ENCODE measurements at places on chromosomes 3 and 15. TPM values are rescaled to one million over a fixed set of nuclear protein-coding genes. Genes with fewer than 3 reads are reported as not detected.
A peak's percentile ranks its signal among the peaks of the same experiment; 100 is the strongest.

GRCh38 chr3:129357616-129358015 lies 70.8 kb downstream of the EFCAB12 start:
- no peak overlapping the region for H3K27ac ChIP-seq
- H3K4me3 ChIP-seq: no peak overlapping the region
- no peak for DNase-seq
- no peaks in the 10 kb centered on the region for H3K27me3 ChIP-seq
- H3K36me3 ChIP-seq: no peaks in the 10 kb centered on the region

DNA sequence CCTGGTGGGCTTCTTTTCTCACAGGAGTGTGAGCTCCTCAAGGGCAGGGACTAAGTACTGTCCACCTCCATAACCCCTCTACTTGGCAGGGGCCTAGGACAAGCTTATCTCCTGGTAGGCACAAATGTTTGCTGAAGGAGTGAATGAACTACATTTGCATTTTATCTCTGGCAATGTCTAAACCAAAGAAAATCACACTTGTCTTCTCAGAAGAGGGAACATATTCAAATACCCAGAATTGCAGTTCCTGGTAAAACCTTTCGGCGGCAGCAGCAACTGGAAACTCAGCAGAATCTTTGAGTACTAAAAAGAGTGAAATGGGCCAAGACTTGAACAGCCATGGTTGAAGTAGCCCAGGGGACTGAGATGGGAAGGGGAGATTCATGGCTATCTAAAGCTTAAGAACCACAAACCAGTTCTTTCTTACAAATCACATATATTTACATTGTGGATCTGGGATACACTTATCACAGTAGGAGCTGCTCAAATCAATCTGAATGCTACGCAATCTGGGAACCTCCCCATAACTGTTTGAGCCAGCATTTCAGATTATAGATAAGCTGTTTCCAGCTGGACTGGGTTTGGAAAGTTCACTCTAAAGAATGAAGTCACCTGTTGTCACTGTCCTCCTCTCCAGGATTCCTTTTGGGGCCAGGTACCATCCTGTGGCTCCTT lies 18.7 kb upstream of the PTPN9 start:
- H3K36me3 ChIP-seq: peaks cover 26% of the 10 kb centered on the region
- no peak overlapping the region for H3K4me3 ChIP-seq
- H3K27ac ChIP-seq: no peak overlapping the region
- DNase-seq: peak; percentile 31
- H3K27me3 ChIP-seq: no peaks in the 10 kb centered on the region
- peaks cover 25% of the 10 kb centered on the region for H3K4me1 ChIP-seq

GRCh38 chr3:120272286-120272685 lies 12.7 kb downstream of the GPR156 start:
- H3K36me3 ChIP-seq: no peaks in the 10 kb centered on the region
- no peaks in the 10 kb centered on the region for H3K27me3 ChIP-seq
- no peaks in the 10 kb centered on the region for H3K4me1 ChIP-seq
- DNase-seq: no peak
- H3K27ac ChIP-seq: no peak overlapping the region

- DNase-seq: no peak
- no peak overlapping the region for H3K4me3 ChIP-seq
- no peak overlapping the region for H3K27ac ChIP-seq
- H3K27me3 ChIP-seq: no peaks in the 10 kb centered on the region
- no peaks in the 10 kb centered on the region for H3K4me1 ChIP-seq
Observed at GRCh38 chr15:68045289-68046265, 8.5 kb upstream of the PIAS1 start.

The EBLN2 gene
- 12.6 TPM for total RNA-seq

The KLHL40 gene
- not detected for total RNA-seq

- H3K36me3 ChIP-seq: no peaks in the 10 kb centered on the region
- H3K27ac ChIP-seq: no peak overlapping the region
- no peak overlapping the region for H3K4me3 ChIP-seq
Observed at GRCh38 chr3:13020159-13020750, 53.0 kb downstream of the IQSEC1 start.

The TRH gene
- total RNA-seq: not detected

- H3K4me1 ChIP-seq: no peaks in the 10 kb centered on the region
- no peak for DNase-seq
- no peaks in the 10 kb centered on the region for H3K36me3 ChIP-seq
Observed at GRCh38 chr15:68020685-68021084, 33.4 kb upstream of the PIAS1 start.

DNA sequence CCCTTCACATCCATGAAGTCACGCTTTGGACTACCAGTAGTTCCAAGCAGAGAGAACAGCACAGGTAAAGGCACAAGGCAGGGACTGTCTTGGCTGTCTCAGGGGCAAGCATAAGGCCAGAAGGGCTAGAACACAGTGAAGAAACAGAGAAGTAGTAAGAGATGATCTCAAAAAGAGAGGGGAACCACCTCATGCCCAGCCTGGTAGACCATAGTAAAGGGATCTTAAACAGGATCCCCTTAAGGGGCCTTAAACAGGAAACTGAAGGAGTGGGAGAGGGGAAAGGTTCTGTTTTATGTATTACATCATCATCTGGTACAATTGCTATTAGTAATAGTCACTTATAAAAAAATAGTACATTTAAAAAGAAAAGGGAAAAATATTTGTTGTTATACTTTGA lies 25.8 kb downstream of the P2RY1 start:
- no peak overlapping the region for H3K27ac ChIP-seq
- no peak overlapping the region for H3K4me3 ChIP-seq
- no peaks in the 10 kb centered on the region for H3K36me3 ChIP-seq
- no peak for DNase-seq

The HHLA2 gene
- total RNA-seq: 0.58 TPM

DNA sequence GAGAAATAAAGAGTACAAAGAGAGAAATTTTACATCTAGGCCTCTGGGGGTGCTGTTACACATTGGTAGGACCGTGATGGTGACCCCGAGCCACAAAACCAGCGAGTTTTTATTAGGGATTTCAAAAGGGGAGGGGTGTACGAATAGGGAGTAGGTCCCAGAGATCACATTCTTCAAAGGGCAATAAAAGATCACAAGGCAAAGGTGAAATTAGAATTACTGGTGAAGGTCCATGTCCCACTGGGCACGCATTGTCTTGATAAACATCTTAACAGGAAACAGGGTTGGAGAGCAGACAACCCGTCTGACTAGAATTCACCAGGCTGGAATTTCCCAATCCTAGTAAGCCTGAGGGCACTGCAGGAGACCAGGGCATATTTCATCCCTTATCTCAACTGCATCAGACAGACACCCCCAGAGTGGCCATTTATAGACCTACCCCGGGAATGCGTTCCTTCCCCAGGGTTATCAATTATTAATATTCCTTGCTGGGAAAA lies 4.3 kb downstream of the IRAK2 start:
- no peaks in the 10 kb centered on the region for H3K27me3 ChIP-seq
- H3K27ac ChIP-seq: no peak overlapping the region
- no peaks in the 10 kb centered on the region for H3K36me3 ChIP-seq
- no peak overlapping the region for H3K4me3 ChIP-seq
- no peak for DNase-seq

GRCh38 chr3:152097120-152097519 lies 171.6 kb upstream of the MBNL1 start:
- H3K4me1 ChIP-seq: no peaks in the 10 kb centered on the region
- DNase-seq: no peak
- H3K4me3 ChIP-seq: no peak overlapping the region
- H3K36me3 ChIP-seq: no peaks in the 10 kb centered on the region

GRCh38 chr3:98599647-98600411 lies 6.4 kb upstream of the CPOX start:
- no peaks in the 10 kb centered on the region for H3K4me1 ChIP-seq
- no peak overlapping the region for H3K4me3 ChIP-seq
- no peaks in the 10 kb centered on the region for H3K27me3 ChIP-seq
- DNase-seq: no peak

The TICRR gene
- 0.14 TPM for total RNA-seq

DNA sequence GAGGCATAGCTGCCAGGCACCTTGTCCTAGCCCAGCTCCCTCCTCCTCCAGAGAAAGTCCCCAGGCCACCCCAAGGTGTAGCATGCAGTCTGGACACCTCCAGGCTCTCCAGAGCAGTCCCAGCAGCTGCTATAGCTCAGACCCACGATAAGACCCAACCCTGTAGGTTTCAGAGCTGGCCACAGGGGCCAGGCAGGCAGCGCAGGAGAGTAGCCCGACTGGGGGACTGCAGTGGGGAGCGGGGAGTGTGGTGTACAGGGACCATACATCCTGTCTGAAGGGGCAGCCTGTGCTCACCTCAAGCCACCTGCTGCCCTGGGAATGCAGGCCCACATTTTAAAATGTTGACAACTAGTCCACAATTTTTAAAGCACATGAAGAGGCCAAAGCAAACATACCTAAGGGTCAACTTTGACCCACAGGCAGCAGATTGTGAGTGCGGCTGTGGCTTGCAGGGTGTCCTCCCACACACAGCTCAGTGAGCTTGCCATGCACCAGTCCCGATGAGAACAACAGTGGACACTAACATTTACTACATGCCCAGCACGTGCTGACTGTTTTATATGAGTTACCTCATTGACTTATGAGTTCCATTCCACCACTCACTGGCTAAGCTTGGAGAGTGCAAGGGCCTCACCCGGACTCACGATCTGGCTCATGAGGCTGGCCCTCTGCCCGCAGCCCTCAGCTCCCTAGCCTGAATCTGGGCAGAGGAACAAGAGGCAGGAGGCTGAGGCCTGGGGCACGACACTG lies 81.4 kb downstream of the DNAJB8 start:
- no peaks in the 10 kb centered on the region for H3K36me3 ChIP-seq
- H3K27ac ChIP-seq: no peak overlapping the region
- no peak overlapping the region for H3K4me3 ChIP-seq

GRCh38 chr3:50345586-50346234 lies at the start of gene ZMYND10:
Gene ZMYND10, minus strand, starts transcription at chr3:50345732. Its CDS starts 153 bp downstream, at chr3:50345579.
- H3K4me3 ChIP-seq: peak within 1 kb of the TSS; percentile 27
- no peaks in the 10 kb centered on the region for H3K27me3 ChIP-seq
- peaks cover 63% of the 10 kb centered on the region for H3K4me1 ChIP-seq
- peaks cover 15% of the 10 kb centered on the region for H3K36me3 ChIP-seq
- H3K27ac ChIP-seq: peak within 1 kb of the TSS; percentile 24

The ITIH1 gene
- not detected for total RNA-seq

DNA sequence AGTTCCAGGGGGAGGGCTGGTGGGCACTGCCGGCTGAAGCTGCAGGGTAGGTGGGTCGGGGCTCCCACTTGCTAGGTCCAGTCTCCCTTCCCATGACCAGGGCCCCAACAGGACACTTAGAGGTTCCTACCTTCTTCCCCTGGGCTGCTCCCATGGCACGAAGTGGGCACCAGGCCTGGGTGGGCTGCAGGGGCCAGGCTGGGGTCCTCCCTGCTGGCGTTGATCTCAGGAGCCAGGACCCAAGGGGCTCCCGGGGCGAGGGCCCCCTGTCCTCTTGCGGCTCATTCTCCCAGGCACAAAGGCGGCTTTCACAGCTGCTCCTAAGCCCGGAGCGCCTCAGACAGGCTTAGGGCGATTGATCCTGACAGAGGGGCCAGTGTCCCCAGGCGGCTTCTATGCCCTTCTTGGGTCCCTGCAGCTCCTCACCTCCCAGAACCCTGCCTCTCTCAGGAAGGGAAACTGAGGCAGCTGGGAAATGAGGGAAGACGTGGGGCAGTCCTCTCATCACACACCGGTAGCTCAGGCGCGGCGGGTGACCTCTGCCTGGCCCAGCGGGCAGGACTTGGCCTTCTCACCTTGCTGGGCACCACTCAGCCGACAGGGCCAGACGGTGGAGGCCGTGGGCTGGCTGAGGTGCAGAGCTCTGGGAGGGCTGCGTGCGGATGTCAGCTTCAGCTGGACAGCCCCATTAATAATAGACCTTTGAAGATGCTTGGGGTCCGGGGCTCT lies 39.6 kb downstream of the FAM3D start:
- H3K27ac ChIP-seq: no peak overlapping the region
- no peaks in the 10 kb centered on the region for H3K4me1 ChIP-seq
- no peaks in the 10 kb centered on the region for H3K36me3 ChIP-seq
- H3K4me3 ChIP-seq: no peak overlapping the region
- no peak for DNase-seq

The CDHR4 gene
- 0.17 TPM for total RNA-seq

DNA sequence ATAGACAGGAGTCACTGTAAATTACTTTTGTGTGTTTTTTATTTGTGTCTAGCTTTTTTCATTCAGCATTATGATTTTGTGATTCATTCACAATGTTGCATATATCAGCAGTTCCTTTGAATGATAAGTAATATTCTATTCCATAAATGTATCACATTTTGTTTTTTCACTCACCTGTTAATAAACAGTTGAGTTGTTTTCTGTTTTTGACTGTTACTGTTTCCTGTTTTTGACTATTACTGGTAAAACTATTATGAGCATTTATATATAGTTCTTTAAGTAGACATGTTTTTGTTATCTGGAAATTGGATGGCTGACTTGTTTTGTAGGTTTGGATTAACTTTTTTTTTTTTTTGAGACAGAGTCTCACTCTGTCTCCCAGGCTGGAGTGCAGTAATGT lies 138.4 kb downstream of the RSRC1 start:
- no peak overlapping the region for H3K27ac ChIP-seq
- H3K27me3 ChIP-seq: no peaks in the 10 kb centered on the region
- DNase-seq: no peak
- H3K4me1 ChIP-seq: no peaks in the 10 kb centered on the region
- no peak overlapping the region for H3K4me3 ChIP-seq
- no peaks in the 10 kb centered on the region for H3K36me3 ChIP-seq

GRCh38 chr3:98521897-98522543 lies 682 bp downstream of the CLDND1 start:
- H3K27ac ChIP-seq: peak overlapping the region; percentile 97
- DNase-seq: peak; percentile 46
- H3K27me3 ChIP-seq: no peaks in the 10 kb centered on the region
- peaks cover 60% of the 10 kb centered on the region for H3K4me1 ChIP-seq
- peaks cover 35% of the 10 kb centered on the region for H3K36me3 ChIP-seq

GRCh38 chr3:100089812-100090668 lies 24.3 kb downstream of the FILIP1L start:
- no peaks in the 10 kb centered on the region for H3K36me3 ChIP-seq
- no peak for DNase-seq
- H3K27me3 ChIP-seq: no peaks in the 10 kb centered on the region
- H3K4me3 ChIP-seq: no peak overlapping the region

- no peak for DNase-seq
- no peak overlapping the region for H3K4me3 ChIP-seq
- H3K4me1 ChIP-seq: no peaks in the 10 kb centered on the region
- H3K27me3 ChIP-seq: no peaks in the 10 kb centered on the region
- no peak overlapping the region for H3K27ac ChIP-seq
Observed at GRCh38 chr3:192339214-192339613, 388.1 kb downstream of the FGF12 start.

DNA sequence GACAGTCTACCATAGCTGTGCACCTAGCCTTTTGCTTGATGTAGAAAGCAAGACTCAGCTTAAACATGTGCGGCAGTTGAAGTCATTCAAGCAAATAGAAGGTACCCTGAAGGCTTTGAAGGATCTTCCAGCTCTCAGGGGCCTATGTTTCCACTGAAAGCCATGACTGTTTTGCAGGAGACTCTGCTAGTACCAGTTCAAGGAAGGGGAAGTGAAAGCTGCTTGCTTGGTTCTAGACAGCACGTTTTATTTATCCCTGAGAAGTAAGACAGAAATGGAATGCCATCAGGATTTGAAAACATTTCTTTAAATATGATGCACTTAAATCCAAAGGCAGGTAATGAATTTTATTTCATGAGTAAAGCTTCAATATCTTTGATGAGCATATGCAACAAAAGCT lies 311.4 kb downstream of the PDCD6IP start:
- DNase-seq: no peak
- H3K4me3 ChIP-seq: no peak overlapping the region
- no peaks in the 10 kb centered on the region for H3K27me3 ChIP-seq
- no peak overlapping the region for H3K27ac ChIP-seq
